Stimulated activated CD8-positive, alpha-beta memory T cell treated with anti-CD3 and anti-CD28 coated beads, Interleukin-4, amount 100 ng/mL, for 4 hours (primary cell): ENCODE measurements at places on chromosomes 4 and X.
A peak's percentile ranks its signal among the peaks of the same experiment; 100 is the strongest.

DNA sequence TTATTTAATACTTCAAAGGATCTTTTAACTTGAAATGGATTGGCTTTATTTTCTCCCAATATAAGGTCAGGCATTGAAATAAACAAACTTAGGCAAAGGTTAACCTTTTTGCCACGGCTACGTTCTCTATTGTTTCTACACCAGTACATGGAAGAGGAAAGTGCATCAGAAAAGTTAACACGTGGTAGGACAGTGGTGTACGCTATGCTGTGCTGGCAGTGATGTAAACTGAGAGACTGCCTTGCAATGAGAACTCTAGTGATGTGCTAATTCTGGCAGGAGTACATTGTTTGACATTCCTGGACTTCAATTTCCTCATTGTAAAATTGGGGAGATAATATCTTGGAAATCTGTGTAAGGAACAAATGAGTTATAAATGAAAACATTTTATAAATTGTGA lies 208.2 kb downstream of the TMA16 start:
- DNase-seq = no peak

DNA sequence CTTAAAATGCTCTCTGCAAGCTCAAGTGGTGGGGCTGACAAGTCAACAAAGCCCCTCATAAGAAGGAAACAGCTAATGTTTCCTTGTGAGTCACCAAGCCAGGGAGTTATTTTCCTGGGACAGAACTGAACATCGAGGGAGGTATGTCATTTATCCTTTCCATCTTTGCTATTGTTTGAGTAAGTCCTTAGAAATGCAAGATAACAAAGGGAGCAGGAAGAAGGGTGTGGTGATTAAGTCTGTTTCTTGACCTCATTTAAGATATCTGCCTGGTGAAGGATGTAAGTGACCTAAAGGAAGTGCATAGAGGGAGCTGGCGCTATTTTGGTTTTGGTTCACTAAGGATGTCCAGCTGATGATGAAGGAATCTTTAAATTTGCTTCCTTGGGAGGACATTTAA lies 39.9 kb downstream of the ATG4A start:
- no peak for DNase-seq

DNA sequence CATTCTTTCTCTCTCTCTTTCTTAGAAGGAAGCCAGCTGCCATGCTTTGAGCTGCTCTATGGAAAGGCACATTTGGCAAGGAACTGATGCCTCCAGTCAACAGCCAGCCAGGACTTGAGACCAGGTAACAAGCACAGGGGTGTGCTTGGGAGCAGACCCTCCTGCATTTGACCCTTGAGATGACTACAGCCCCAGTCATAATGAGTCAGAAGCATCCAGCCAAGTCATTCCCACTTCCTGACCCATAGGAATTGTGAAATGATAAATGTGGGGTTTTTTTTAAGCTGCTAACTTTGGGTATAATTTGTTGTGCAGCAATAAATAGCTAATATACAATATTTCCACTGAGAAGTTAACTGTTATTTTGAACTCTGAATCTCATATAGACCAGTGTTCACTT lies 446.9 kb downstream of the GRXCR1 start:
- no peak for DNase-seq

GRCh38 chr4:87055311-87055710 lies 120.5 kb downstream of the AFF1 start:
- DNase-seq = no peak

DNA sequence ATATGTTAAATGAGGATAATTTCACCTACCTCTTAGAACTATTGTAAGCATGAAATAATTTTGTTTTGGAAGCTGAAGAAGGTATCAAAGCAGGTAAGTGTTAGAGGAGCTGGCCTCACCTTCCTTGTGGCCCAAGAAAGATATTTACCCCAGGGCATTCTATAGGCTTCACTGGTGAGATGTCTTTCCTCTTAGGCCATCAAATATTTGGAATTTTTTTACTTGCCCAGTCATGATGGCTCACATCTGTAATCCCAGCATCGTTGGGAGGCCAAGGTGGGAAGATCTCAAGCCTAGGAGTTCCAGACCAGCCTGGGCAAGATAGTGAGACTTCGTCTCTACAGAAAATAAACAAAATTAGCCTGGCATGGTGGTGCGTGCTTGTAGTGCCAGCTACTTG lies 6.1 kb upstream of the SMS start:
- no peak for DNase-seq

GRCh38 chr4:2321279-2322196 lies 59.6 kb upstream of the MXD4 start:
- DNase-seq = no peak

DNA sequence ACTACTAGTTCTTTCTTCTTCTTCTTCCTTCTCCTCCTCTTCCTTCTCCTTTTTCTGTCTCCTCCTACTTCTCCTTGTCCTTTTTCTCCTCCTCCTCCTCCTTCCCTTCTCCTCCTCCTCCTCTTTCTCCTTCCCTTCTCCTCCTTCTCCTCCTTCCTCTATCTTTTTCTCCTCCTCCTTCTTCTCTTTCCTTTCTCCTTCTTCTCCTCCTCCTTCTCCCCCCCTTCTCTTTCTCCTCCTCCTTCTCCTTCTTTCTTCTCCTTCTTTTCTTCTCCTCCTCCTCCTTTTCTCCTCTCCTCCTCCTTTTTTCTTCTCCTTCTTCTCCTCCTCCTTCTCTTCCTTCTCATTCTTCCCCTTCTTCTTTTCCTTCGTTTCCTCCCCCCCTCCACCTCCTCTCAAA lies 21.8 kb upstream of the NAP1L5 start:
- DNase-seq = no peak

DNA sequence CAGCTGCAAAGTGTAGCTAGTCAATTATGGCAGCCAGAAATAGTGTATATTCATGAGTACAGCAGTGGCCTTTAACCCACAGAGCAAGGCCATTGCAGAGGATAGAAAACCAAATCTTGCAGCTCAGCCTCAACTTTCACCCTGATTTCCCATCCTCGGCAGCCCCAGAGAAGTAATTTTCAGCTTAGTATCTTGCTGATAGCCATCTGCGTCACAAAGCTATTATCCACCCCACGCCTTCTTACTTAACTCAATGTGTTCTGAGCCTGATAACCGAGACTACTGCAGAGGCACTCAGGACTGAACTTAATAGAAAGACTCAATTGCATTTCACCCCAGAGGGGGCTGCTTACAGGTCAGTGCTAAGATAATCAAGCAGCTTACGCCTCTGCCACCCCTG lies 174.5 kb upstream of the MAOA start:
- no peak for DNase-seq

GRCh38 chr4:120749445-120750151 lies 172.9 kb downstream of the PRDM5 start:
- DNase-seq = no peak

DNA sequence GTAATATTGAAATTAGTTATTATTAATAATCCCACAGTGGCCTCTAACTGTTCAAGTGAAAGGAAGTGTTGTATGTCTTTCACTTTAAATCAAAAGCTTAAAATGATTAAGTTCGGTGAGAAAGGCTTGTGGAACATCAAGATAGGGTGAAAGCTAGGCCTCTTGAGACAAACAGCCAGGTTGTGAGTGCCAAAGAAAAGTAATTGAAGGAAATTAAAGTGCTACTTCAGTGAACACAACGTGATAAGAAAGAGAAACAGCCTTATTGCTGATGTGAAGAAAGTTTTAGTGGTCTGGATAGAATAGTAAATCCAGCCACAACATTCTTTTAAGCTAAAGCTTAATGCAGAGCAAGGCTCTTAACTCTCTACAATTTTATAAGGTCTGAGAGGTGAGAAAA lies 42.6 kb upstream of the IL13RA2 start:
- no peak for DNase-seq

DNA sequence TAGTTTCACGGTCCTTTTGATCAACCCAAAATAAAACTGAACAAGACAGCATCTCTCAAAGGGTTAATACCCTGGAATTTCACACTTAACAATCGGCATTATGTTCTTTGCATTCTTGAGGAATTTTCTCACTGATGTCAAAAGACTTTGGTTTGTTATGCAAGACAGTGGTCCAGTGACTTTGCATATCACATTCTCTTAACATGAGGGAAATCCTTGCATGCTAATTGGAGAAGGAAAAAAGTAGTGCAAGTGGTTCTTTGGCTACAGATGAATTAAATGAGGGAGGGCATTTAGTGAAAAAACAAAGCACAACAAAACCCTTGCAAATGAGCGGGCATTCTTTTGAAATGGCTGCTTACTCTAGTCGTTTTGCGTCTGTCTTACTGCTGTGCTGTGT lies 105.1 kb upstream of the LIMCH1 start:
- DNase-seq = no peak

- DNase-seq = no peak
These were observed 2313.3 kb downstream of the ARAP2 start for GRCh38 chr4:33931026-33931425.

DNA sequence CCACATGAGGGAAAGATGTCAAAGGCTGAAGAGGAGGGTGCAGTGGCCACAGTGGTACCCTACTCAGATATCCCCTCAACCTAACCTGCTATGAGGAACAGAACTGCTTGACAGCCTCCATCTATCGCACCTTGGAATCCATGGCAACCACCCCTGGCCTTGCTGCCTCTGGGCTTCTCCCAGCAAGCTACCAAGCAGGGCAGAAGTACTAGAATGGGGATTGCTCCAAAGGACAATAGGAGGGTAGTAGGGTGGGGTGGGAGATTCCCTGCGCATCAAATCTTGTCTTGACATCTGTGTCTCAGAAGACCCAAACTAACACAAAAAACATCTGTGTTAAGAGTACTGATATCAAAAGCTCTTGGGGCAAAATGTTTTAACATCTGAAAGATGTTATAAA lies 118.2 kb downstream of the FBXW7 start:
- no peak for DNase-seq

GRCh38 chr4:100165809-100166208 lies 24.5 kb downstream of the DDIT4L start:
- DNase-seq = no peak

- DNase-seq = no peak
These were observed at the start of gene MAGEA4 for GRCh38 chrX:151912780-151913179. TSS of gene MAGEA4 (plus strand) at chrX:151912889. CDS start at chrX:151923665, 10,776 bp downstream.

GRCh38 chr4:3375688-3376087 lies 66.1 kb upstream of the HGFAC start:
- DNase-seq = no peak

DNA sequence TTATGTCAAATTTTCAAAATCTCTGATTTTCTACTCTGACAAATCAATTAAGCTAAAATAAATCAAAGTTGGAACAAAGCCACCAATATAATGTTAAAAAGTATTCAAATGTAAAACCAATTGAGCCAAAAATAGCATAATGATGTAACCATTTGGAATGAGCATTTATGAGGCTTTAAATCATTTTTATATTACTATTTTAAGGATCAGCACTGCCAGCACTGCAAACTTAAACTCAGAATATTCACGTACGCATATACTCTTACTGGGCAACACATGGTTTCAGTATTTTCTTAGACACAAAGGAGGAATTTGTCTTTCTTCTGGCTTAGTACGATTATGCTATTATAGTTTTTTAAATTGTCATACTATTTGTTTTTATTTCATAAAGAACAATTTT lies 52.2 kb downstream of the AFAP1 start:
- DNase-seq = no peak

- peak; percentile 28 for DNase-seq
These were observed 626 bp downstream of the TBC1D1 start for GRCh38 chr4:37891260-37892159.

DNA sequence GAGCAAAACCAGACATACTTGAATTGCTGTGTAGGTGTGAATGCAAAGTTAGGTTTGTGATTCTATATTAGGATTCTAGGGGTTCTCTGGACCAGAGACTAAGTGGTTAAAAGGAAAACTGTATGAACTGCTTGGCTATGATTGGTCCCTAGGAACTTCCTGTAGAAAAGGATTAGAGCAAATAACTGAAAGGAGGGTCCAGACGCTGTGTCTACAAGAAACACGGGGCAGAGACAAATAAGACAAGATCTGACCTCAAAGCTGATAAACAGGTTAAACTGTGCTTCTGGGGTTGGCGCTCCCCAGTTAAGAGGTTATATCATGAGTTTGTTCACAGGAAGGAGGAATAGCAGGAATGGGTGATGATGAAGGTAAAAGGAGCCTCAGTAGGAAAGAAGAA lies 183.6 kb downstream of the MGST2 start:
- no peak for DNase-seq

- DNase-seq = no peak
These were observed 11.8 kb downstream of the PAPSS1 start for GRCh38 chr4:107708225-107708624.

DNA sequence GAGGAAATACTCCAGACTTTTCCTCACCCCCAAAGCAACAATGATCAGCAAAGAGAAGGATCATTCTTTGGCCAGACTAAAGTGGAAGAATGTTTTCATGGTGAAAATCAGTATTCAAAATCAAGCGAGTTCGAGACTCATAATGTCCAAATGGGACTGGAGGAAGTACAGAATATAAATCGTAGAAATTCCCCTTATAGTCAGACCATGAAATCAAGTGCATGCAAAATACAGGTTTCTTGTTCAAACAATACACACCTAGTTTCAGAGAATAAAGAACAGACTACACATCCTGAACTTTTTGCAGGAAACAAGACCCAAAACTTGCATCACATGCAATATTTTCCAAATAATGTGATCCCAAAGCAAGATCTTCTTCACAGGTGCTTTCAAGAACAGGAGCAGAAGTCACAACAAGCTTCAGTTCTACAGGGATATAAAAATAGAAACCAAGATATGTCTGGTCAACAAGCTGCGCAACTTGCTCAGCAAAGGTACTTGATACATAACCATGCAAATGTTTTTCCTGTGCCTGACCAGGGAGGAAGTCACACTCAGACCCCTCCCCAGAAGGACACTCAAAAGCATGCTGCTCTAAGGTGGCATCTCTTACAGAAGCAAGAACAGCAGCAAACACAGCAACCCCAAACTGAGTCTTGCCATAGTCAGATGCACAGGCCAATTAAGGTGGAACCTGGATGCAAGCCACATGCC lies 89.7 kb downstream of the TET2 start:
- no peak for DNase-seq

DNA sequence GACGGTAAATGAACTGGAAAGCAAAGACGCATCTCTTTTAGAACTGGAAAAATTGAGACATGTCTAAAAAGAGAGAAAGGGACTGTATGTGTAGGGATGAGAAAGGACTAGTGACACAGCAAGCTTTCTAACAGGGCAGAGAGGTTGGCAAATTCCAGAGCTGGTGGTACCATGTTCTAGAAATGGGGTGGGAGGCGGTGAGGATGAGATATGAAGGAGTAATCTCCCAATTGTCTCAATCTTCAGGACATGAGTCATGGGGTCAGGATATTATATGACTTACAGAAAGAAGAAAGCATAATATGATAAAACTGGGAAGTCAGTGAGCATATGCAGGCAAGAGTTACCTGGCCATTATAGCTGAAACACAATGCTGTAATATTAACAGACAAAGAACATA lies 14.2 kb downstream of the TAB3 start:
- DNase-seq = no peak

- DNase-seq = no peak
These were observed 524.7 kb downstream of the IL15 start for GRCh38 chr4:142161086-142161485.

DNA sequence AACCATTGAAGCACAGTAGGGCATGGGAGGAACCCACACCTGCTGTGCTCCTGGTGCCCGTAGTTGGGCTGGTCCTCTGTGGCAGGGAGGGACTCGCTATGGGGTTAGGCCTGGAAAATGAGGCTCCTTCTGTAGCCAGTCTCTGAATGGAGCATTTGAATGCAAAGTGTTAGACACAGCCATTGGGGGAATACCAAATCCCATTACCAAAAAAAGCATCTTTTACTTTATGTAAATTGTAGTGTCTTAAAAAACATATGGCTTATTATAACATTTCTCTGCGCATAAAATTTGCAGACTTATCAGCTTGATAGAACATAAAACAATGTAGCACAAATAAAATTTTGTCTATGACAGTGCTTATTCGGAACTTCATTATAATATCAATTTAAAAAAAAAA lies 129.2 kb upstream of the PDLIM3 start:
- DNase-seq = no peak
